ENCODE measurements at places on chromosomes 1 and 21.

GRCh38 chr1:205994346-205994745, 8.8 kb downstream of the RAB7B start:
- peaks cover 11% of the 10 kb centered on the region for H3K27me3 ChIP-seq
- no peak overlapping the region for H3K4me3 ChIP-seq
- no peak for DNase-seq
- H3K36me3 ChIP-seq: peaks cover 2% of the 10 kb centered on the region

DNA sequence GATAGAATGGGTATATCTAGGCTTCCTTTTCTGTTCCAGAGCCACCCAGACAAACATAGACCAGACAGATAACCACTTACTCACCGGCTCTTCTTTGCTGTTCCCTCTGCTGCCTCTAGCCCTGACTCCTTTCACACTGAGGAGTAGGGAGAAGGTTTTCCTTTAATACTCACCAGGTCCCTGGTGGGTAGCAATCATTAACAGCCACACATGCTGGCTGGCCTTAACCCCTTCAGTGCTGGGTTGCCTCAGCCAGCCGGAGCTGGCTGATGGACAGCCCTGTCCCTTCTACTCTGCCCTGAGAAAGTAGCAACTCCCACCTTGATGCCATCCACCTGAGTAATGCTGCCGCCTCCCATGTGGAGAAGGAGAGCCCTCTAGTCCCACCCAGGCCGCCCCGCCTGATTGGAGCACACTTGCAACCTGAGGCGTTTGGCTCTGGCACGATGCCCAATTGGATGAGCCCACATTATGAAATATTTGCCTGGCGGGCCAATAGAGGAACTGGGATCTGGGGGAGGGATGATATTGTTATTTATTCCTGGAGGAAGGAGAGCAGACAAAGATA, 71.6 kb downstream of the PLEKHA6 start:
- H3K4me3 ChIP-seq: no peak overlapping the region
- peaks cover 20% of the 10 kb centered on the region for H3K4me1 ChIP-seq
- peaks cover 9% of the 10 kb centered on the region for H3K27me3 ChIP-seq
- H3K36me3 ChIP-seq: peaks cover 1% of the 10 kb centered on the region
- H3K27ac ChIP-seq: no peak overlapping the region

GRCh38 chr1:17594690-17595601, 55.4 kb downstream of the ARHGEF10L start:
- no peak overlapping the region for H3K27ac ChIP-seq
- no peak for DNase-seq
- H3K36me3 ChIP-seq: no peaks in the 10 kb centered on the region
- no peaks in the 10 kb centered on the region for H3K4me1 ChIP-seq

GRCh38 chr1:87278825-87279535, 49.7 kb upstream of the LMO4 start:
- peaks cover 3% of the 10 kb centered on the region for H3K27me3 ChIP-seq
- no peaks in the 10 kb centered on the region for H3K36me3 ChIP-seq
- H3K27ac ChIP-seq: no peak overlapping the region
- H3K4me3 ChIP-seq: no peak overlapping the region

DNA sequence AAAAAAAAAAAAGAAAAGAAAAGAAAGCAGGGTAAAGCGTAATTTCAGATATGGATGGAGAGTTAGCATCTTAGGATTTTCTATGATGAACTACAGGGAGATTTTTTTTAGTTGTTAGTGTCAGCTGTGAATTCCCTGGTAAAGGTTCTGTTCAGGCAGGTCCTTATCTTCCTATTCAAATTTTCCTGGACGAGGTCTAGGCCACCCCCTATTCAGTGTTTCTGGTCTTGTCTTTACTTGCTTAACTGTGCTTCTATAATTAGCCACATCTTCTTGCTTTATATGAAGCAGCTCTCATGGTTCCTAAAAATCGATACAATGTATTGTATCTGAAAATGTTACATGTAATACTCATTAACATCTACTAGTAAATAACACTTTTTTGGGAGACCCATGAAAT, 157.8 kb downstream of the LHX8 start:
- no peak for DNase-seq
- no peak overlapping the region for H3K27ac ChIP-seq

- H3K27me3 ChIP-seq: peaks cover 3% of the 10 kb centered on the region
- DNase-seq: no peak
- no peaks in the 10 kb centered on the region for H3K36me3 ChIP-seq
These were observed 338.6 kb downstream of the PAPPA2 start for GRCh38 chr1:176801514-176802020.

DNA sequence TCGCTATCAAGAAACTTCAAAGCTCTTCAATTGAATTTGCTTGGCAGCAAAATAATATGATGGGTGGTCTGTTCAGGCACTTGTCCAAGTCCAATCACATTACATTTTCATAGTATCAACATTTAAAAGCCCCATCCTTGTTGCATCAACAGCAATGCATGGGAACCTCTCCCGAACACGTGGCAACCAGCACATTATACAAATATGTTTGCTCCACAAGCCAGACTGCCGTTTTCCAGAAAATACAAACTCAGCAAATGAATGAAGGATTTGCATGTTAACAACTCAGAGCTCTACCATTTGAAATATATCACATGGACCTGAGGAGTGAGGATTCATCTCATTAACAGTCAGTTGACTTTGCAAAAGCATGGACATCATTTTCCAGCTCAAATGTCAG, 20.0 kb upstream of the LYPLAL1 start:
- DNase-seq: no peak
- H3K4me1 ChIP-seq: peaks cover 6% of the 10 kb centered on the region
- peaks cover 2% of the 10 kb centered on the region for H3K27me3 ChIP-seq
- no peak overlapping the region for H3K27ac ChIP-seq
- H3K36me3 ChIP-seq: no peaks in the 10 kb centered on the region

- no peak overlapping the region for H3K4me3 ChIP-seq
- H3K36me3 ChIP-seq: peaks cover 2% of the 10 kb centered on the region
- H3K4me1 ChIP-seq: peaks cover 2% of the 10 kb centered on the region
- H3K27me3 ChIP-seq: no peaks in the 10 kb centered on the region
- no peak overlapping the region for H3K27ac ChIP-seq
These were observed 73.9 kb downstream of the OBSCN start for GRCh38 chr1:228281631-228282328.

- DNase-seq: no peak
- H3K27ac ChIP-seq: no peak overlapping the region
- no peaks in the 10 kb centered on the region for H3K36me3 ChIP-seq
- no peak overlapping the region for H3K4me3 ChIP-seq
- peaks cover 5% of the 10 kb centered on the region for H3K4me1 ChIP-seq
- no peaks in the 10 kb centered on the region for H3K27me3 ChIP-seq
These were observed 47.3 kb upstream of the CNN3 start for GRCh38 chr1:94974241-94974640.
